NCI-H187 treated with DMSO at 0.1 percent for 48 hours (cell line): ENCODE measurements at places on chromosomes 1 and 21.
A peak's percentile ranks its signal among the peaks of the same experiment; 100 is the strongest.

DNA sequence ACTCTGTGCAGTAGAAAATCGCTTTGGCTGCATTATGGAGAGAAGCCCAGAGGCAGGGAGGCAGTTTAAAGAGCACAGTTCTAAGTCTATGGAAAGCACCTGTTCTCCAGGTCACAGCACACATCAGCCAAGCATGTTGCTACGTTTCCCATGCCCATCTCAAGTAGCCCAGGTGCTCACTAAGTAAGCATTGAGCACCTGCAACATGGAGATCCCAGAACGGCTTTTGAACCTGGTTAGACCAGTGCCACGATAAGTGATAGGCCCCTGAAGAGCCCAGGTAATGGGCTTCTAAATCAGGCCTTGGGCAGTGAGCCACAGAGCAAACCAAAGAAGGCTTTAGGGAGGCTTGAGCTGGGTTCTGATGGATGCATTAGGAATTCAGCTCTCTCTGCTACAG lies 186.2 kb downstream of the C1orf94 start:
- peak; percentile 55 for DNase-seq

- no peak for DNase-seq
These were observed 49.0 kb downstream of the LRRC53 start for GRCh38 chr1:74463333-74463988.

DNA sequence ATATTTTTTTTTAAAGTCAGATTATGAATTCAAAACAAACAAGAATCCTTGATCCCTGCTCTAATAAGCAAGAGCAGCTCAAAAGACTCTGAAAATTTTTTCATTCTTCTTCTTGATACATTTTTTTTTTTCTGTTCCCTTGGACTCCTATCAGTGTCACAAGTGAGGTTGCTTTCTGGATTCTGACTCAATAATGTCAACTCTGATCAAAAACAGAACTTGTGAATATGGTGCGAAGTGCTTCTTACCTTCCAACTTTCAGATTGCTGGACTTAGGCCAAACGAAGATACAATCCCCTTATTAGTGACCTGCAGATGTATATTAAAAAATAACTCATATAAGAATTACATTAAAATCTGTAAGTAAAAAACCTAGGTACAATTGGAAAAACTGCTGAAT lies 136.1 kb downstream of the GPATCH2 start:
- no peak for DNase-seq

- no peak for DNase-seq
These were observed 4.5 kb downstream of the PLA2G2A start for GRCh38 chr1:19974822-19975416.

DNA sequence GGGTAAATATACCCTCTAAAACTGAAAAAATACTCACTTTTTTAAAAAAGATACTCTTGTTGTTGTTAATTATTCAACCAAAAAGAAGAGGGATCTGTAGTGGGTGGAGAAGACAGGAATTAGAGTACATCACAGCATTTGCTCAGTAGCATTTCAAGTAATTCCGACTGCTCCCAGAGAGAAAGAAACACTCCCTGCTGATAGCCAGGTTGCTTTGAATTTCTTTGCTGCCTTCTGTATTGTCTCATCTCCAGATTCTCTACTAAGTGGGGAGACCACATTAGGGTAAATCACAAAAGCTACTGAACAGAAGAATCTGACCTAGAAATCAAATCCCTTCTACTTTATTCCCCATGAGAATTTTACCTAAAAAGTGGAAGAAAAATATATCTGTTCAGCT lies 661.1 kb downstream of the BRINP3 start:
- no peak for DNase-seq

DNA sequence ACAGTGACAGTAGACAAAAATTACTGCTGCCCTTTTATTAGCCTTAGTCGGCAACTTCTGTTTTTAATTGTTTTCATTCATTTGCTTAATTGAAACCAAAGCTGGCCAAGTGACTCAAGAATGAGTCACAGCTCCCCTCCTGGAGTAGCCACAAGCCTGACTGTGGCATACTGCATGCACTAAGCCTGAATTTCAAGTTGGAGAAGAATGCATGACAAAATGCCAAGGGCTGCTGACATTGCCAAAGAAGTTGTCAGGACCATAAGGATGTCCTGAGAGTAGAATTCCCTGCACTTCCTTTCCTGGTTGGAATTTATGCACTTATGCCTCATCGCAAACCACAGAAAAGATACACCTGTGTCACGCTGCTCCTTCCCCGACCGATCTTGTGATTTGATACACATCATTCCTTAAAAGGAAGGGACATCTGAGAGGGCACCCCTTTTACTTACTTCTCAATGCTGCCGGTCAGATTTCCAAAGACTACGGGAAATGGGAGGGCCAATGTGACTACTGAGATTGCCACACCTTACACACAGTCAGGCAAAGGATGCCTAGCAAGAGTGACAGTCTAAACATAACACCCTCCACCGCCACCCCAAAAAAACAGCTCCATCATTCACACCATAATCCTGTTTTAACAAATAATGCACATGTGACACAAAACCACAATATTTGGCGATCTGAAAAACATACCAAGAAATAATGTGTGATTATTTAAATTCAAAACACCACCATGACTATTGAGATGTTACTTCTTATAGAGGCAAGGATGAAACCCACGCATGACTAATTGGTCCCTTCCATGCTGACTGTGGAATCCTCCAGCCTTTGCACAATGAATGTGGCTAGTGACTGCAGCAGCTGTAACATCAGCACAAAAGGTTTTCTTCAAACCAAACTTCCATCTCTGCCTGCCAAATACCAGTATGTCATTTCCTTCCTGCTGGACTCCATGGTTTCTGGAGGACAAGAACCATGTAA lies 28.2 kb downstream of the VAV3 start:
- DNase-seq, result no peak

- DNase-seq, result no peak
These were observed 60.5 kb upstream of the CSF1 start for GRCh38 chr1:109850194-109850593.

DNA sequence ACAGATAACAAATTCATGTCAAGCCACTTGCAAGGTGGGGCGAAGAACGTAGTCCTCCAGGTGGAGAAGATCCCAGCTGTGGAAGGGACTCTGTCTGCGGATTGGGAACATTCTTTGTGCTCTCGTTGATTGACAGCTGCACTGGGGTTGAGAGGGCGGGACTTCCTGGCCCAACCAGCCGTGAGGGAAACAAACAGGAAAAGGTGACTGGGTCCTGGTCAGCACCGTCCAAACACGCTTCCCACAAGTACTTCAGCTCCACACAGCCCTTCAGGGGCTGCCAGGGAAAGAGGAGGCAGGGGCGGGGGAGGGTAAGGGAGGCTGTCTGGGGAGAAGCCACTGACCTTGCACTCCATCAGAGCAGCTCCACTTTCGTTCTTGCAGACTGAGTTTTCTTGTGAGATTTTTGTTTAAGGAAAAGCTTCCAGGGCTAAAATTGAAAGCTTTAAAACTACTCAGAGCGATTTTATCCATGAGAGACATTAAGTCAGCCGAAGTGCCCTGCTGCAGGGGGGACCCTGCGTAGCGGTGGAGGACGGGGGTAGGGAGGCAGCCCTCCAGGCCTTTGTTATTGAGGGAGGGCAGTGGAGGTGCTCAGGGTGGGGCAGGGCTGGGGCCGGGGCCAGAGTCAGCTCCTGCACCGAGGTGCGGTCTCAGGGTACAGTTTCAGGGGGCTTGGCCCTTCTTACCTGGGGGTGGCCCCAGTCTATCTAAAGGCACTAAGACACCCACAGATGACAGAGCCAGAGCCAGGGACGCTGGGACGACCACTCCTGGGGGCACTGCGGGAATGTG lies 21.6 kb upstream of the STUM start:
- no peak for DNase-seq

DNA sequence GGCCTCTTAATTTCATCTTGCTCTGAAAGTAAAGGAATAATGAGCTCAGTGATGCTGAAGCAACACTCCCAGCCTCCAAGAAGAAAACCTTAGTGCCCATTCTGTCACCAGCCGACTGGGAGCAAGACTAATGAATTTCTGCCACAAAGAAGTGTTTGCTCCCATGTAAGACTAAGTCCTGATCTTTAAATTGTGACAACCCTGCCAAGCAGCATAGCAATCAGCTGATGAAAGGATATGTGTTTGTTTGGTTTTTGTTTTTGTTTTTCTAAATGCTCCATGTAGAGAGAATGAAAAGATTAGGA lies 113.7 kb upstream of the PALMD start:
- DNase-seq, result no peak

- DNase-seq, result no peak
These were observed 615.2 kb downstream of the MATN1 start for GRCh38 chr1:30108186-30108585.

DNA sequence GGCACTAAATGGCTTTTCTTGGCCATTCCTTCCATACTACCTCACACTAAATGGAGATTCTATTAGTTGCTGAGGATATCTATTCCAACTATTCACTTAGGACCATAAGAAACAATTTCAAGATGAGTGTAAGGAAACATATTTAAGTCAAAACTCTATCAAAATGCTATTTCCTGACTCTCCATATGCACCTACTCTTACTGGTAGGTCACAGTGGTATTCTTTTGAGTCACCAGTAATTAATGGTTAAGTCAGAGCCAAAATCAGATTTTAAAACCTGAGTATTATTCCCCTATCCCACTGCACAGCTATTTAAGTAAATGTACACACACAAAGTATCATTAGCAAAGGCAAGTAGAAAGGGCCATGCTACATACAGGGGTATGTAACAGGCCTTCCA lies 50.3 kb downstream of the ARID4B start:
- no peak for DNase-seq
